Fibroblast of skin of right biceps (primary cell): ENCODE measurements at places on chromosomes 12 and 14.

- no peak for DNase-seq
Observed at GRCh38 chr12:74689929-74690328, 152.3 kb downstream of the ATXN7L3B start.

GRCh38 chr12:70823182-70823976 is 97.2 kb downstream of the PTPRR start:
- no peak for DNase-seq

GRCh38 chr12:45989287-45989686 is 1.1 kb downstream of the SCAF11 start:
- DNase-seq: peak; percentile 1

DNA sequence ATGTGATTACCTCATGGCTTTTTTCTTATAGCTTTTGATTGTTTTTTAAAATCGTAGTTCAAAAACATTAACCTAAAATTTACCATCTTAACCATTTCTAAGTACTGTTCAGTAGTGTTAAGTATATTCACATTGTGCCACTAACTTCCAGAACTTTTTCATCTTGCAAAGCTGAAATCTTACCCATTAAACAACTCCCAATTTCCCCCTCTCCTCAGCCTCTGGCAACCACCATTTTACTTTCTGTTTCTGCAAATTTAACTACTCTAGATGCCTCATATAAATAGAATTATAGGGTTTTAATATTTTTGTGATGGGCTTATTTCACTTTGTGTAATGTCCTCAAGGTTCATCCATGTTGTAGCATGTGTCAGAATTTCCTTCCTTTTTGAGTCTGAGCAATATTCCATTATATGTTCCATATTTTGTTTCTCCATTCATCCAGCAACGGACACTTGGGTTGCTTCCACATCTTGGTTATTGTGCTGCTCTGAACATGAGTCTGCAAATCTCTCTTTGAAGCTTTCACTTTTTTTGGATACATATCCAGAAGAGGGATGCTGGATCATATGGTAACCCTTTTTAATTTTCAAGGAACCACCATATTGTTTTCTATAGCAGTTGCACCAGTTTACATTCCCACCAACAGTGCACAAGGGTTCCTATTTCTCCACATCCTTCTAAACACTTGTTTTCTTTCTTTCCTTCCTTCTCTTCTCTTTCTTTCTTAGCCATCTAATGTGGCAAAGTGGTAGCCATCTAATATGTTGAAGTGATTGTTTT is 5.0 kb downstream of the HIF1A start:
- DNase-seq: no peak

DNA sequence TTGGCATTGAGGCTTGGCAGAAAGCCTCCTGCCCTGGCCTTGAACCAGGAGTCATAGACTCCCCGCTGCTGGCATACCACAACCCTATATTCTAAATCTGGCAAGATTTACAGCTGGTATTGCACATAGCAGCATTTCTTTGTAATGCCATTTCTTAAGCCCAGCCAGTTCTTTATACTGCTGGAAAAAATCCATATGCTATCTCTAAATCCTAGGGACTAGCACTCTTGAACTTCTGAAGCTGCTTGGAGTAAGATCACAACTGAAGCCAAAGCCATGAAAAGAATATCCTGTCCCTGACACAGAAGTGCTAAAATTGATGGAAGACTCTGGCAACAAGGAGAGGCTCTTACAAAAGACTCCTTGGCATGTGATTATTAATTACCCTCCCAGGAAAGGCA is 89.3 kb downstream of the KCNC2 start:
- no peak for DNase-seq

DNA sequence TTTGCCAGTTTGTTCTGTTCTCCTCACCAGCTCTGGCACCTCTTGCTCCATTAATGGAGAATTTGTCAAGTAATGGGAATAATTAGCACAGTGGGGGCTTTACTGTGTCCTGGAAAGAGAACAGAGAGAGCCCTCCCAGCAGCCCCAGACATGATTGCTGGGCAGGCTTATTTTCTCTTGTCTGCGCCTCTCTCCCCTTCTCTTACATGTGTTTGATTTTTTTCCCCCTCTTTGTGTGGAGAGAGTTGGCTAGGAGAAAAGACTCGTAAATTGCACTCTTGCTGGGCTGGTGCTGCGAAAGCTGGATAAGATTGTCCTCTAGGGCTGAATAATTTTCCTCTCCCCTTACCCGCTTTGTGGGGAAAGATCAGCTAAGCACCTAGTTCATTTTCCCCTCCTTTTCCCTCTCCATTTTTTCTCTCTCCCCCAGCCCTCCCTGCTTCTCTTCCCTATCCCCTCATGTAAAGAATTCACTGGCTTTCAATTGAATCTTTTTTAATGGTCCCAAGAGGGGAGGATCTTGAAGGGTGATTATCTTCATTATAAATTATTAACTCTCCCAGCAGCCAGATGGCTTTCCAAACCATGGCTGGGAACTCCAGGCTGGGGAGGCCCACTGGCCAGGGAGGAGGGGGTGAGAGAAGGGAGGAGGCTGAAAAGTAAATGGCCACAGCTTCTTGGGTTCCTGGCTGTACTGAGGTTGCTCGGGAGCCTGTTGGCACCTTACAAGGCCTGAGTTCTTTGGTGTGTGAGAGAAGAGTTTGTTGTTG is 62.2 kb downstream of the NRXN3 start:
- no peak for DNase-seq

- DNase-seq: peak; percentile 15
Observed at GRCh38 chr14:36773136-36773540, 111.5 kb downstream of the PAX9 start.

GRCh38 chr12:63042646-63043045 is 107.7 kb upstream of the PPM1H start:
- DNase-seq: peak; percentile 27

DNA sequence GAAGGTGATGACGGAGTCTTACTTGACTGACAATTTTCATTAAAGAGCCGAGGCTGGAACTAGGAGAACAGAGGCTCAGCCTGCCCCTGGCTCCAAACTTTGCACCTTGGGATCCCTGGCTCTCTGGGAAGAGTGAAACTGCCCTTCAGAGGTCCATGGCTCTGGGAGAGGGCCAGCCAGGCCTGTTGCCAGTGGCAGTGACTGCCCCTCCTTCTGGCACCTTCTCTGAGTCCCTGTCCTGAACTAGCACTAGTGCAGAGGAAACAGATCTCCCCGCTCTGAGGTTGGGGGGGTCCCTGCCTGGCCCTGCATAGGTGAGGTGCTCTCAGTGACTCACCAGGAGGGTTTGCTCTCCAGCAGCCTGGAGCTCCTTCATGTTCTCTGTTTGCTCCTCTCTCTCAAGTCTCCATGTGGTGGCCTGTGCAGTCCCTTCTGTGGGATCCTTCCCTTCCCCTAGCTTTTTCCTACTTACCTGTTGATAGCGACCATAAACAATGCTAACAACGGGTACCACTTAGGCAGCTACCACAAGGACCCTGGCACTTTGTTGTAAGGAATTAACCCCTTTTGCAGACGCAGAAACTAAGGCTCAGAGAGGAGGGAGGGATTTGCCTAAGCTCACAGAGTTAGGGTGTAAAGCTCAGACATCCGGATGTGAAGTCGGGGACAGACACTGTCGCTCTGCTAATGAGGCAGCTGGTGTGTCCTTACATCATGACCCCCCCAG is 22.4 kb downstream of the FAM222A start:
- DNase-seq: no peak

GRCh38 chr12:69196302-69197288 is 42.8 kb upstream of the CPSF6 start:
- no peak for DNase-seq

GRCh38 chr12:726281-727140 is 25.9 kb upstream of the WNK1 start:
- peak; percentile 51 for DNase-seq

- no peak for DNase-seq
Observed at GRCh38 chr12:5715021-5715420, 230.0 kb downstream of the ANO2 start.

DNA sequence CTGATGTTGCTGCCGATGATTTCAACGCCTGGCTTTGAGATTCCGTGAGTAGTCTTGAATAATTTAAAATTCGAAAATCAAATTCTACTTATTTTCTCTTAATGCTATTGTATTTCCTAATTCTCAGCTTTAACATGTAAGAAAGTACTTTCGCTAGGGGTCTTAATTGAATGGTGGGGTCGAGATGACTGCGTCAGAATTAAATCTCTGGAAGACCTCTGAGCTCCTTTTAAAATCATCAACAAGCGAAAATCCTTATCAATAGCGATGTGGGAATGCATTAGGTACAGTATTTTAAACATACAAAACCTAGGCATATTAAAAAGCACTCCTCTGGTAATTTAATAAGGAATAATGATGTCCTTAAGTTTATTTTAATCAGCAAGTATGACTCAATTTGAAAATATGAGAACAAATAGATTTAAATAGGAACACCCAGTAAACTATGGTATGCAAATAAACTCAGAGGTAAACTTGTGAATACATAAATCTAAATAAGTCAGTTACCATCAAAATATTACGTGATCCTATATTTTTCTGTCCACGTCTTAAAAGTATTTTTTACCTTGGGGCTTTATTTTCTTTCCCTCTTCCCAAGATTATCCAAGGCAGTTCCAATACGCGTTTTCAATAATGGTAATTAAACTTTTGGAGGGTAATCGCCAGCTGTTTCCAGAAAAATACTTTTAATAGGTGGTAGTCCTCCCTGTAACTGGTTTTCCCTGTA is 1.4 kb downstream of the FOXA1 start:
- DNase-seq: no peak

- no peak for DNase-seq
Observed at GRCh38 chr12:66050610-66051009, 79.9 kb downstream of the LLPH start.

GRCh38 chr12:110669193-110669502 is 19.8 kb downstream of the HVCN1 start:
- no peak for DNase-seq

GRCh38 chr14:74545386-74545785 is 51.8 kb downstream of the ISCA2 start:
- DNase-seq: no peak

- peak; percentile 69 for DNase-seq
Observed at GRCh38 chr14:68651652-68652432, 141.0 kb downstream of the ZFP36L1 start.

DNA sequence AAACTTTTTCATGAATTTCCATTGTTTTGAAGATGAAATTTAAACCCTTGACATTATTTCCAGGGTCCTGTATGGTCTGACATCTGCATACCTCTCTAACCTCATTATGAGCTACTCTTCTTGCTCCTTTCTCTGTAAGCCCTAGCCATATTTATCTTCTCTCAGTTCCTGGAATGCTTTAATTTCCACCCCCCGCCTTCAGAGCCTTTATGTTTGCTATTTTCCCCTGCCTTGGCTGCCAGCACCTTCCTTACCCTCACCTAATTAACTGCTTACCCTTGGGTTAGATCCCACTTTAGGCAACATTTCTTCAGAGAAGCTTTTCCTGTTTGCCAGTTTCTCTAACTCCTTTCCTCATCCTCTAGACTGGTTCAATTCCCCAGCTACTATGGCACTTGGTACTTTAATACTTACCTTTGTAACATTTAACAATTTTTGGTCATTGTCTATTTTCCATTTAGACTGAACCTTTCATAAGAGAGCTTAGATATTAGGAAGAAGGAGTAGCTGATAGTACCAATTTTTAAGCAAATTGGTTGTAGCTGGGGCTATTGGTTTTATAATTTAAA is 6.0 kb downstream of the STYX start:
- DNase-seq: no peak

- no peak for DNase-seq
Observed at GRCh38 chr12:169528-170370, 44.2 kb downstream of the SLC6A12 start.

DNA sequence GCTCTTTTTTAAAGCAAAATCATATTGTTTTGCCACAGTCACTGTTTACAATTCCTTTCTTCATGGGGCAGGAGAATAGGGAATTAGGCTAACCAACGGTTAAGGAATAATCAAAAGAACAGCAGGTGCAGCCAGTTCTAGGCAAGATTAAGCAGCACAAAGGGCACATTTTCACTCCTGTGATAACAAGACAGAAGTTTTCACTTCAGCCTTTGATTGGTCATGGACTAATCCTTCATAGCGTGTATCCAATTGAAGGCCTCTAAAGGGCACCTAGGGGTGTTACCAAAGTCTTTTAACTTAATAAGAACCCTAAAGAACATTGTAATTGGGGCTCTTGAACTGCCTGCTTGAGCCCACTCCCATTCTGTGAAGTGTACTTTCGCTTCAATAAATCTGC is 206.9 kb upstream of the AMIGO2 start:
- no peak for DNase-seq

- peak; percentile 97 for DNase-seq
Observed at GRCh38 chr12:1474574-1475153, 119.7 kb downstream of the FBXL14 start.

GRCh38 chr12:97267594-97268202 is 194.9 kb upstream of the RMST start:
- DNase-seq: no peak

DNA sequence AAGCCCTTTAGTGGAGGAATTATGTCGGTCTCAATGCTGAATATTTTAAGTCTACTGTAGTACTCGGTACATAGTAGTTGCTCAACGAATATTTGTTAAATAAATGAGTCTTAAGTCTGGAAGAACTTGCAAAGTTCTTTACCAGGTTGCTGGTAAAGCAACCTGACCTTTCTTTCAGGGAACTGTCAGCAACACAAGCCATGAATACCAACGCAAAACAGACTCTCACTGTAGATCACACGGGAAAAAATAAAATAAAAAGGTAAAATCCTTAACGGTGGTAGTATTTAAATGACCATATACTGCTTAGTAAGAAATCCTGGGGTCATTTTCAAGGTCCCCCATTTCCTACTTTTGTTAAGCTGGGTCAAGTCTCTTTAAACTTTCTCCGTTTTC is 447 bp upstream of the NUBPL start:
- no peak for DNase-seq

- DNase-seq: peak; percentile 35
Observed at GRCh38 chr12:7460375-7461259, 16.7 kb upstream of the CD163L1 start.

DNA sequence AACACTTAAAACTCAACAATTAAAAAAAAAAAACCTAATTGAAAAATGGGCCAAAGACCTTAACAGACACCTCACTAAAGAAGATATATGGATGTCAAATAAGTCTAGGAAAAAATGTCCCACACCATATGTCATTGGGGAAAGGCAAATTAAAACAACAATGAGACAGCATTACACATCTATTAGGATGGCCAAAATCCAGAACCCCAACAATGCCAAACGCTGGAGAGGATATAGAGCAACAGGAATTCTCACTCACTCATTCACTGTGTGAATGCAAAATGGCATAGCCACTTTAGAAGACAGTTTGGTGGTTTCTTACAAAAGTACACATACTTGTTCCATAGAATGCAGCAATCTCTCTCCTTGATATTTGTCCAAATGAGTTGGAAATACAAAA is 173.7 kb downstream of the SLC25A21 start:
- peak; percentile 8 for DNase-seq

GRCh38 chr12:57086493-57087009 is 2.4 kb upstream of the NAB2 start:
- DNase-seq: peak; percentile 88
